Lung (tissue), 17 donors: ENCODE measurements at places on chromosomes 5 and 9.

- no peak for DNase-seq
These were observed 48.3 kb upstream of the HRH2 start for GRCh38 chr5:175609526-175609925.

GRCh38 chr9:123952641-123953495 is 22.9 kb upstream of the DENND1A start:
- DNase-seq: no peak

GRCh38 chr9:113393281-113393680 is 7.8 kb downstream of the ALAD start:
- DNase-seq: no peak

GRCh38 chr5:41524174-41524573 is 13.8 kb upstream of the PLCXD3 start:
- no peak for DNase-seq

GRCh38 chr5:173331956-173332479 is 3.8 kb upstream of the STC2 start:
- DNase-seq: peak; percentile 90

GRCh38 chr9:121765021-121765950 is 113.9 kb downstream of the DAB2IP start:
- no peak for DNase-seq

GRCh38 chr5:10447041-10447440 is 5.4 kb downstream of the ROPN1L start:
- no peak for DNase-seq

- DNase-seq: peak; percentile 41
These were observed 2.4 kb downstream of the RASEF start for GRCh38 chr9:83060556-83060955.

DNA sequence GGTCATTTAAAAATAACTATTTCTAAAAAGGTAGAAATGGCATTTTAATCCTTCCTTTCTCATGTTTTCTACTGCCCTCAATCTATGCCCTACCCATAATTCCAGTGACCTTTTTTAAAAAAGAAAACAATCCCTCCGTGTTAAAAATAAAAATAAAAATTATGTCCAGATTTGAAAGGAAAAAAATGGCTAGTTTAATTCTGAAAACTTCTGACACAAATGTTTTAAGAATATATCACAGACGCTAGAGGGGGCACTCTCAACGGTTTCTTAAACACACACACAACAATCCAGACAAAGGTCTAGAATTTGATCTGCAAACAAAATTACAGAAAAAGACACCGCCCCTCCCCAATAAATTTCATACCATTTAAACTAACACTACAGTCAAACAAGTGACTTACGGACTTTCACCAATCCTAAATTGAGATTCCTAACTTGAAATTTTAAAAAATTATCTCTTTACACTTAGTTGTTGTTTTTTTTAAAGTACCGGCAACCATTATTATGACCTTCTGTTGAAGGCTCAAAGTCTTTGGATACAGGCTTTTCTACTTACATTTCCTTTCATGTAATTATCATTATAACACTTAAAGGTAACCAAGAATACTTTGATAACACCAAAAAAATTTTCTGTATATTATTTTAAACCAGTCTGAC is 38.2 kb downstream of the CLINT1 start:
- DNase-seq: peak; percentile 74

- DNase-seq: no peak
These were observed 547.3 kb downstream of the CDK5RAP2 start for GRCh38 chr9:120032639-120033038.

GRCh38 chr9:7402334-7403027 is 397.1 kb downstream of the DMAC1 start:
- no peak for DNase-seq

- no peak for DNase-seq
These were observed 25.9 kb upstream of the TESK1 start for GRCh38 chr9:35579130-35579529.

GRCh38 chr5:18772475-18772874 is 1138.2 kb downstream of the TAF11L14 start:
- DNase-seq: peak; percentile 14

GRCh38 chr5:172733131-172733973 is 37.6 kb downstream of the DUSP1 start:
- peak; percentile 64 for DNase-seq

DNA sequence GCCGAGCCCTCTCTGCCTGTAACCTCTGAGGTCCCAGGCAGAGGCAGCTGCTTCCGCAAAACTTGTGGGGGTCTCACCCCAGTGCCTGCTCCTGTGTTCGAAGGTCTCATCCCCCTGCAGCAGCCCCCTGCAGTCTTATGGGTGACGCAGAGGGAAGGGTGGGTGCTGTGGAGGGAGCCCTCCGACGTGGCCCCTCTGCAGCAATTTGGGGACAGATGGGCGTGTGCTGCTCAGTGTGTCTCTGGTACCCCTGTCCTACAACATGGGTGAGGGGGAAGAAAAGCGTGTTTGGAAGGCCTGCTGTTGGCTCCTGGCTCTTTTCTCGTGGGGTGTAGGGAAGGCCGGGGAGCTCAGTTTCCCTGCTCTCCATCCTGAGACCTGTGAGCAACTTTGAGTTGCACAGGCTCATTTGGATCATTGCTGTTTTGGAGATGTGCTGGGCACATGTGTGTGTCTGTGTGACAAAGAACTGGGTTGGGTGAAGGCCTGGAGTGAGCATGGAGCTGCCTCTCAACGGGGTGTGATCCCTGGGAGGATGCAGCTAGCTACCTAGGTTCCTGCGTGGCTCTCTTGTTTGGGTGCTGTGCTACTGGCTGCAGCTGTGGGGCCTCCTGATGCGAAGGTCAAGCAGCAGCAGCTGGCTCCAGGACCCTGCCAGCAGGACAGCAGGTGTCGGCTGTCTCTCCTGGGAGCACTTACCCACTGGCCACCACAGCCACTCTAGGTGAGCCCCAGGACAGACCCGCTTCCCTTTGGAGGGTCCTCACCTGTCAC is 179.6 kb upstream of the PITX1 start:
- DNase-seq: no peak

DNA sequence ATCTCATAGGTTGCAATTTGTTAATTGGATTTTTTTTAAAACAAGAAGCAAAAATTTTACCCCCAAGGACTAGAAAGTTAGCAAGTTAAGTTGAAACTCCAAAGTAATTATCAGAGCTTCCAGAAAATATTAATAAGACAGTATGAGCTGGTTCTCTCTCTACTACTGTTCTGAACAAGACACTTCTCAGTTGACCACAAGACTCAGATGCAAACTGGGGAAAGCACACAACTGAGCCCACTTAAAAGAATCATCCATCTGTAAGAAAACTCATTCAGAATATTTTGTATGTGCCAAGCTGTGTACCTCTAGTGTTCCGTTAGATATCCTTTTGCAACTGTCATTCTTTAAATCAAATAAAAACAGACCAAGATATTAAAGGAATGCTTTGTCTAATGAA is 60.0 kb downstream of the MAP1B start:
- DNase-seq: no peak

DNA sequence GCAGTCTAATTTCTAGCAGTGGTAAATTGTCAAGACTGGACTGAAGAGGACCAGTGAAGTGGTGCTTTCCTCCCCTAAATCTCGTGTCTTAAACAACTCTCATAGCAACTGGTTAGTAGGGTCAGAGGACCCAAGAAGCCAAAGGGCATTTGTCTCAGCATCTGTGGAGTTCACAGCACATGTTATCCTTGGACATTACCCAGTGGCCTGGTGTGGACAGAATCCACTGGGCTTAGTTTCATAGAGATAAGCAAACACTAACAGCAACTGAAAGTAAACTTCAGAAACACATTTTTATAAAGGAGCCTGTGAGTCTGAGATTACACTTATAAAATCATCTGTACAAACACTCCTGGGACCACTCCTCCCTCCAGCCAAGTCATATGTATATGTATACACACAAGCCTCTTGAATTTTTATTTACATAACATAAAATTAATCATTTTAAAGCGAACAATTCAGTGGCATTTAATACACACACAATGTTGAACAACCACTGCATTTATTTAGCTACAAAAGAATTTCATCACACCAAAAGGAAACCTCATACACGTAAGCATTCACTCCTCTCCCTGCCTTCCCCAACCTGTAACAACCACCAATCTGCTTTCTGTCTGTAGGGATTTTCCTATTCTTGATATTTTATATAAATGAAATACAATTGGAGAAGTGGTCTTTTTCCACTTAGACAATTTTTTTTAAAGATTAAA is 457.8 kb downstream of the RASEF start:
- peak; percentile 67 for DNase-seq

DNA sequence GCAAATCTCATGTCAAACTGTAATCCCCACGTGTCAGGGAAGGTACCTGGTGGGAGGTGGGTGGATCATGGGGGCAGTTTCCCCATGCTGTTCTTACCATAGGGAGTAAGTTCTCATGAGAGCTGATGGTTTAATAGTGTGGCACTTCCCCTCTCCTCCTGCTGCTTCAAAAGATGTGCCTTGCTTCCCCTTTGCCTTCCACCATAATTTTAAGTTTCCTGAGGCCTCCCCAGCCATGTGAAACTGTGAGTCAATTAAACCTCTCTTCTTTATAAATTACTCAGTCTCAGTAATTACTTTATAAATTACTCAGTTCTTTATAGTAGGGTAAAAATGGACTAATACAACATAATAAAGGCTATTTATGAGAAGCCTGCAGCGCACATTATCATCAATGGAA is 7.1 kb upstream of the CNTRL start:
- no peak for DNase-seq

- no peak for DNase-seq
These were observed at the start of gene SLCO6A1 for GRCh38 chr5:102498271-102499034. Gene SLCO6A1 (minus strand): TSS chr5:102499001. CDS start chr5:102498844, 157 bp downstream.

- no peak for DNase-seq
These were observed 650.5 kb downstream of the ACTL7B start for GRCh38 chr9:108205276-108205675.

GRCh38 chr5:149549461-149550267 is 1.6 kb downstream of the CSNK1A1 start:
- DNase-seq: peak; percentile 60

DNA sequence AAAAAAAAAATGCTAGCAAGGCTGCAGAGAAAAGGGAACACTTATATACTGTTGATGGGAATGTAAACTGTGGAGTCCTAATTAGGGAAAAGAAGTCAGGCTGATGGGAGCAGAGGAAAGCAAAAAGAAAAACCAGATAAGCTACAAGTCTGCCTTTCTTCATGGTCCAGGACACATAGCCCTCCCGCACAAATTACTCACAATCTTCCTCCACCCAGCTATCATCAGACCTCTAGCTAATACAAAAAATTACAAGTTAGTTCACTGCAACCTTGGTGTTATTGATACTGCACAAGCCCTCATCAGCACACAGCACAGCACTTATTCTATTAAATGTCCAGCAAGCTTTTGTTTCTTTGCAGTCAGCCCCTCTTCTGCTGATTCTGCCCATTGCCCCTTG is 186.0 kb upstream of the ADRA1B start:
- no peak for DNase-seq

DNA sequence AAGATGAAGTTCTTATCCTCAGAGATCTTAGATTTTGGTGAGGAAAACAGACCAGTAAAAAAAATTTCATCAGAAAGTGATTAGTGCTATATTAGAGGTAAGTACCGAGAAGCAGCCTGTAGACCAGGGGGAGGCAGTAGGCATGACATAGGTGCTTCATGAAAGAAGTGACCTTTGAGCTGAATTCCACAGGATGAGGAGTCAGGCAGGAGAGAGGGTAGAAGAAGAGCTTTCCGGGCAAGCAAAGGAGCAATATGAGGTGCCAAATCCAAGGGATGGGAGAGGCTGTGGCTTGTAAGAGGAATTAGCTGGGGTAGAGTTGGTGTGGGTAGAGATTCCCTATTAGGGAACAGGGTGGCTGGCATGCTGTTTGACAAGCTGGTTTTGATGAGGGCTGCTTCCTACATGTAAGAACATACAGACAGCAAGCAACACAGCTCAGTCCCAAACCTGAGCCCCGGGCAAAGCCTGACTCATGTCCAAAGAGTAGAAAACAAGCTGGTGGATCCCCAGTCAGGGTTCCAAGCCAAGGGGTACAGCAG is 48.4 kb upstream of the PWWP2A start:
- no peak for DNase-seq

- DNase-seq: no peak
These were observed 262.7 kb upstream of the CLINT1 start for GRCh38 chr5:158121678-158122077.

GRCh38 chr5:107951309-107951708 is 280.6 kb upstream of the EFNA5 start:
- no peak for DNase-seq

DNA sequence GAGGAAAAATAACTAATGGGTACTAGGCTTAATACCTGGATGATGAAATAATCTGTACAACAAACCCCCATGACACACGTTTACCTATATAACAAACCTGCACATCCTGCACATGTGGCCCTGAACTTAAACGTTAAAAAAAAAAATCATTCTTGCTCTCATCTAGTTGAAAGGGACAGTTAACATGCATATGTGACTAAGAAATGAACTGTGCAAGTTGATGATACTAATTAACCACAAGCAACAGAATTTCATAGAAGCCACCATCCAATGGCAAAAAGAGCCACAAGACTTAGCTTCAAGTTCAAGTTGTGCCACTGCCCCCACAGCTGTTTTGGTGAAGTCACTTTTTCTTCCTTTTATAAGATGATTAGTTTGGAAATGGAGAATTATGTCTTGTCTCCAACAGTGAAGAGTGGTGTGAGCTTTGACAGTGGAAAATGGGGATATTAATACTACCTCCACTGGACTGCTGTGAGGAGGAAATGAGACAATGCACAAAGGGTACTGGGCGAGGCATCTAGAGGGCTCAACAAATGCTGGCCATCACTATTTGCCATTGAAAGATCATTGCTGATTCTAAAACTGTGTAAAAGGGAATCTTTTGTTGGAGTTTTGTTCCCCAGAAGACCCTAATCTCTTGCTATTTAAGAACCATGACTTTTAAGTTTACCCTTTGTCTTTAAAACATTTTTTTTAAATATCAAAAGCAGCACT is 202.1 kb downstream of the EBF1 start:
- no peak for DNase-seq

DNA sequence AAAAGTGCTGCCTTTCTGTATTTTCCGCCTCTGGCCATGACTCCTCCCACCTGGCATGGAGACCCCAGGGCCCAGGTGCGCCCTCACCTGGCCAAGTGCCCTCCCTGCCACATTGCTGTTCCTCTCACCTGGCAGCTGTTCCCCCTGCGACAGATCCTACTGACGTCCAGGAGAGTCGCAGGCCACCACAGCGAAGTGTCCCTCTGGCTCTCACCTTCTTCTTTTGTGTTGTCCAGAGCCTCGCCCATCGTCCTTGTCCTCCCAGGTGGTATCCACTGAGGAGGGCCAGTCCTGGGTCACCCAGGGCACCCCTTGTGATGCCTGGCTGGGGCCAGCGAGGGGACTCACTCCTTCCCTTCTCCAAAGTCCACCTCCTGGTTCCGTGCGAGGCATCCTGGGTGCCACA is 2.6 kb downstream of the NKD2 start:
- no peak for DNase-seq

- no peak for DNase-seq
These were observed 47.8 kb downstream of the PLPP7 start for GRCh38 chr9:131337131-131337848.

- DNase-seq: no peak
These were observed 81.8 kb downstream of the ARRDC3 start for GRCh38 chr5:91301106-91301846.

GRCh38 chr5:59346514-59346913 is 547.0 kb downstream of the PDE4D start:
- no peak for DNase-seq

GRCh38 chr5:87551911-87552310 is 139.2 kb upstream of the CCNH start:
- no peak for DNase-seq

- no peak for DNase-seq
These were observed 114.4 kb downstream of the ICE1 start for GRCh38 chr5:5536871-5537270.

- no peak for DNase-seq
These were observed 17.4 kb downstream of the SLC12A2 start for GRCh38 chr5:128100860-128101557.

GRCh38 chr9:102507044-102507687 is 488.0 kb upstream of the CYLC2 start:
- no peak for DNase-seq
